Activated CD4-positive, alpha-beta T cell treated with anti-CD3 and anti-CD28 coated beads for 36 hours (primary cell): ENCODE measurements at places on chromosomes 4 and X. TPM values are rescaled to one million over a fixed set of nuclear protein-coding genes. Genes with fewer than 3 reads are reported as not detected.

GRCh38 chrX:148885203-148885602 lies 384.8 kb downstream of the AFF2 start:
- no peaks in the 10 kb centered on the region for H3K27me3 ChIP-seq
- DNase-seq, result no peak
- no peak overlapping the region for H3K4me3 ChIP-seq
- no peaks in the 10 kb centered on the region for H3K4me1 ChIP-seq
- H3K36me3 ChIP-seq, result no peaks in the 10 kb centered on the region

- peak overlapping the region; percentile 93 for H3K27ac ChIP-seq
- no peaks in the 10 kb centered on the region for H3K27me3 ChIP-seq
- H3K4me3 ChIP-seq, result peak overlapping the region; percentile 89
Observed at GRCh38 chr4:48270951-48271473, 1.4 kb upstream of the TEC start.

GRCh38 chr4:156609421-156609820 lies 362.2 kb downstream of the PDGFC start:
- H3K27me3 ChIP-seq, result no peaks in the 10 kb centered on the region
- DNase-seq, result no peak
- H3K36me3 ChIP-seq, result no peaks in the 10 kb centered on the region
- no peaks in the 10 kb centered on the region for H3K4me1 ChIP-seq

DNA sequence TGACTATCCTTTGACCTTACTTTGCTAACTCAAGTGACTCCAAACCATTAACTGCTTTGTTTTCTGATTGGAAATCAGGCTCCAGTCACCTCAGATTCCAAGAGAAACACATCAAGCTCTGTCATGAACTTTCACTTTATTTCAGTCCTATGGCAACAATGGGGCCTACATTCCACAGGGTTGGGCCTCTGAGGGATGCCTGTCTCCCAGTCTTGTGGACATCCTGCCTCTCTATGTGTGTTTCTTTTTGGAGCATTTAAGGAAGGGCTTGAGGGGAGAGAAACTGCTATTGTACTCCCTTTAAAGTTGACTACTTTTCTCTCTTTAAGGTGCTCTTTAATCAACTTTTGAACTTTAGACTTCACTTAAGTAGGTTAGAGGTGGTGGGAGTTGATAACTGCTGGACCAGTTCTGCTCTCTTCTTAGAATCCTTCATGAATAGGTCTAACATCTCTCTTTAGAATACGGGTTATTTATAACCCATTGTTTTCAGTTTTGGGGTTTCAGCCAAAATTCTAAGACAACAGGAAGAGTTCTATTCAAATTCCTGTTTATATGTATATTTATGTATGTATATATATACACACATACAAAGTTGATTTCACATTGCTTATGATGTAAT lies 274.3 kb upstream of the NR3C2 start:
- H3K4me3 ChIP-seq, result no peak overlapping the region
- no peaks in the 10 kb centered on the region for H3K4me1 ChIP-seq
- no peaks in the 10 kb centered on the region for H3K27me3 ChIP-seq
- no peak for DNase-seq
- H3K36me3 ChIP-seq, result no peaks in the 10 kb centered on the region
- H3K27ac ChIP-seq, result no peak overlapping the region

GRCh38 chrX:39150220-39150619 lies 349.0 kb downstream of the MID1IP1 start:
- no peaks in the 10 kb centered on the region for H3K4me1 ChIP-seq
- DNase-seq, result no peak
- no peaks in the 10 kb centered on the region for H3K27me3 ChIP-seq
- H3K4me3 ChIP-seq, result no peak overlapping the region

GRCh38 chr4:188158336-188158735 lies 19.1 kb downstream of the TRIML1 start:
- DNase-seq, result no peak
- no peaks in the 10 kb centered on the region for H3K27me3 ChIP-seq
- no peaks in the 10 kb centered on the region for H3K4me1 ChIP-seq
- H3K36me3 ChIP-seq, result no peaks in the 10 kb centered on the region
- H3K27ac ChIP-seq, result no peak overlapping the region
- no peak overlapping the region for H3K4me3 ChIP-seq

DNA sequence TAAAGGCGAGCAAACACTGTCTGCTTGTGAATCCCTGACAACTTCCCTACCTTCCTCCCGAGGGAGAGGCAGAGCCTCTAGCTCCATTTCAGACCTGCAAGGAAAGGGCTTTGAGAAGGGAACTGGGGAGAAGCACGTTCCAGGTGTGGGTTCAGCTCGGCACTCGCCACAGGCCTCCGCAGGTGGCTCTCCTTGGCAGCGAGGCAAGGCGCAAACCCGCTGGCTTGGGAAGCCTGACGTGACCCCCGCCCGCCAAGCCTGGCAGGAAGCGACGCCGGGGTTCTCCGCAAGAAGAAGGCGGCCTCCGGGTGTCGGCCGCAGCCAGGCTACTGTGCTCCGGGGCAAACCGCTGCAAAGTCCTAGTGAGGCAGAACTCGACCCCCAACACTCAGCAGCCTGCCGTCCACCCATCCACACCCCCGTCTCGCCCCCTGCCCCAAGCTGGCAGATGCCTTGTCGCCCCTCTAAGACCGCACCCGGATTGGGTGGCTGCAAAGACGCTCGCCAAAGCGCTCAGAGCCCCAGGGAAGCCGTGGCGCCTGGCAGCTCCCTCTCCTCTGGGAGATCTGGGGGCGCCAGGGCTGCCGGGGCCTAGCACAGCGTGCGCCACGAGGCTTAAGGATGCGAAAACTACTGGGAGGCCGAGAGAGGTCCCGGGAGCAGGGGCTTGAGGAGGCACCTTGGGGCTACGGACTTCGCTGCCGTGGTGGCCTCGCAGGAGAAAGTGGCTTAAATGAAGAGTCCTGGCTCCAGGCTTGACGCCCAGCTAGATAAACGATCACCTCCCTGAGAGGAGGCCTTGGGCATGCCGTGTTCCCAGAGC lies 21.8 kb downstream of the NKX3-2 start:
- H3K27ac ChIP-seq, result no peak overlapping the region
- peaks cover 11% of the 10 kb centered on the region for H3K4me1 ChIP-seq
- H3K36me3 ChIP-seq, result peaks cover 10% of the 10 kb centered on the region
- no peak overlapping the region for H3K4me3 ChIP-seq

DNA sequence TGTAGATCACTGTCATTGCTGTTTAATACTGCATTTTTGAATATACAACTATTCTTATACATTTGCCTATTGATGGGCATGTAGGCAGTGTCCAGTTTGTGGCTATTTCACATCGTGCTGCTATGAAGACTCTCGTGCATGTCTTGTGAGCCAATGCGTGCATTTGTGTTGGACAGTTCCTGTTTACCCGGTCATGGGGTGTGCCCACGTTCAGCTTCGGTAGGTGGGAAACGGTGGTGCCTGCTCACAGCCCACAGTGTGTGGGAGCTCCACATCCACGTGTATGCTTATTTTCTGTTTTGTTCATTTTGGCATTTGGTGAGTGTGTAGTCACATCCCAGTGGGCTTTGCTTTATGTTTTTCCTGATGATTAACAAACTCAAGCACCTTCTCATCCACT lies 19.7 kb upstream of the RNF212 start:
- no peak for DNase-seq
- H3K4me3 ChIP-seq, result no peak overlapping the region
- H3K27ac ChIP-seq, result no peak overlapping the region
- no peaks in the 10 kb centered on the region for H3K36me3 ChIP-seq

DNA sequence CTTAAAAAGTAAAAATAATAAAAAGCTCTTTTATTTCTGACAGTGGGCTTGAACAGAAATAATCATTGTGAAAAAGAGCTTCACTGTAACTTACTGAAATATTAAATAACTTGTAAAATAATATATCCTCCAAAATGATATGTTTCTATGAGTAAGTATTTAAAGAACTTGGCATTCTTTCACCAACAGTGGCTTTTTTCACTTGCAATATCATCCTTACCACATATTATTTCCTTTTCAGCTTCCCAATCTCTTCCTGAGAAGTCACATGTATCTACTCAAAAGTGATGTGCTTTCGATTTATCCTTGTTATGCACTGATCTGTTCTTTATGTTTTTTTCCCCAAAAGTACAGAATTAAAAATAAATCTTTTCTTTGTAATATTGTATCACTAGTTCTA lies 2.2 kb upstream of the PCDH18 start:
- H3K27ac ChIP-seq, result no peak overlapping the region
- peaks cover 3% of the 10 kb centered on the region for H3K27me3 ChIP-seq
- H3K36me3 ChIP-seq, result no peaks in the 10 kb centered on the region

- peaks cover 4% of the 10 kb centered on the region for H3K36me3 ChIP-seq
- H3K27ac ChIP-seq, result no peak overlapping the region
Observed at GRCh38 chr4:41728573-41728913, 20.0 kb downstream of the PHOX2B start.

GRCh38 chr4:143054971-143055370 lies 129.7 kb upstream of the USP38 start:
- no peak for DNase-seq
- no peak overlapping the region for H3K4me3 ChIP-seq
- H3K36me3 ChIP-seq, result no peaks in the 10 kb centered on the region
- H3K27ac ChIP-seq, result no peak overlapping the region
- no peaks in the 10 kb centered on the region for H3K4me1 ChIP-seq

- peaks cover 9% of the 10 kb centered on the region for H3K36me3 ChIP-seq
- no peak overlapping the region for H3K4me3 ChIP-seq
- no peaks in the 10 kb centered on the region for H3K27me3 ChIP-seq
- no peak for DNase-seq
- no peak overlapping the region for H3K27ac ChIP-seq
Observed at GRCh38 chr4:165319030-165319429, 8.4 kb upstream of the MSMO1 start.

DNA sequence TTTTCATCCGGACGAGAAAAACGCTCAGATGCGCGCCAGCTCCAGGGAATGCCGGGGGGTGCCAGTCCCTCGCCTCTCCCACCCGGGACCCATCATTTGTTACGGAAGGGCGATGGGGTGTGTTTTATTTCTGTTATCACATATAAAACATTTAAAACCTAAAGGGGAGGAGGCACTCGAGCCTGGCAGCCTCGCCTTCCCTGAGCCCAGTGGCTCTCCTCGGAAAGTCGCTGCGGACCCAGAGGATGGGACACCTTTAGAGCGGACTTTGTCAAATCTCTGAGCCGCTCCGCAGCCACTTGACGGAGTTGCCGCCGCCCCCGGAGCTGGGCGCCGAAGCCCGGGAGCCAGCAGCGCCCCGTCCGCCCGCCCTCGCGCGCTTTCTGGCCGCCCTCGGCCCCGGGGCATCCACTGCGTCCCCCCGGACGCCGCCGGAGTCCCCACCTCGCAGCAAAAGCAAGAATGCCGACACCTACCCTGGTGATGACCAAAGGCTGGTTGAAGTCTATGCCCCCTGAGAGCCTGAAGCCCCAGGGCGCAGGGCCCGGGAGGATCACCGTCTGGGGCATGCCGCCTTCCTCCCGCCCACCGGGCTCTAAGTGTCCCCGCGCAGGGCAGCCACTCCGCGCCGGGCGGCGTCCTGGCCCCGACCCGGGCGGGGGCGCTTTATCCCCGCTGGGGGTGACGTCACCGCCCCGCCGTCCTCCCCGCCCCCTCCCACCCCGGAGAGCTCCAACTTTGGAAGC lies at the start of gene PDLIM3:
Gene PDLIM3 (minus strand): TSS at position 642 of the 746 bp plus-strand sequence. CDS start 73 bp downstream, at position 569.
- H3K27ac ChIP-seq, result no peak within 1 kb of the TSS
- peak; percentile 34 for DNase-seq
- no peaks in the 10 kb centered on the region for H3K36me3 ChIP-seq
- peak within 1 kb of the TSS; percentile 42 for H3K4me3 ChIP-seq

DNA sequence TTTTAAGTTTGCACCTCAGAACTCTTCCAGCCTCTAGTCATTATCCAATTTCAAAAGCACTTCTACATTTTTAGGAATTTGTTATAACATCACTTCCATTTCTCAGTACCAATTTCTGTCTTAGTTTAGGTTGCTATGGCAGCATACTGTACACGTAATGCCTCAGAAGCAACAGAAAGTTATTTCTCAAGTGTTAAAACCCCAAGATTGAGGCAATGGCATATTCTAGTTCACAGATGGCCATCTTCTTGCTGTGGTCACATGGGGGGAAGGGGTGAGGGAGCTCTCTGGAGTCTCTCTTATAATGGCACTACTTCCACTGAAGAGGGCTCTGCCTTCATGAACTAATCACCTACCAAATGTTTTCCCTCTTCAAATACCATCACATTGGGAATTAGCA lies 220.3 kb upstream of the CTSO start:
- no peak overlapping the region for H3K4me3 ChIP-seq
- H3K27ac ChIP-seq, result no peak overlapping the region
- DNase-seq, result no peak
- H3K27me3 ChIP-seq, result no peaks in the 10 kb centered on the region

GRCh38 chr4:153483432-153484418 lies 17.6 kb downstream of the TMEM131L start:
- peak overlapping the region; percentile 75 for H3K27ac ChIP-seq
- no peaks in the 10 kb centered on the region for H3K27me3 ChIP-seq
- peaks cover 76% of the 10 kb centered on the region for H3K4me1 ChIP-seq
- H3K4me3 ChIP-seq, result peak overlapping the region; percentile 17
- peaks cover 20% of the 10 kb centered on the region for H3K36me3 ChIP-seq

DNA sequence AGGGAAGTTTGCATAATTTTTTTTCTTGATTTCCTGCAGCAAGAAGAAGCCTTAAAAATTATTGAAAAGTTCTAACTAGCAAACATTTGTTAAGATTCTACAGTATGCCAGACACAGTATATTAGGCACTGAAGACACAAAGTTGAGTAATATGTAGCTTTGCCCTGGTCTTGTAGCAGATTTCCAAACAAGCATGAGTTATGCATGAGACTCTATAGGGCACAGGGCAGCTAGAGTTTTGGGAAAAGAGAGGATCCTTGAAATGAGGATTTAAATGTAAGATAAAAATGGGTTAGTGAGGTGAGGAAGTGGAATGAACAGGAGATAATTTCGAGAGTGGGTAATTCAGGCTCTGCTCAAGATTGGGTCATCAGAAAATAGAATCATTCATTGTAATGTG lies 8.6 kb upstream of the GPRIN3 start:
- peaks cover 46% of the 10 kb centered on the region for H3K4me1 ChIP-seq
- H3K36me3 ChIP-seq, result no peaks in the 10 kb centered on the region
- H3K27me3 ChIP-seq, result no peaks in the 10 kb centered on the region
- H3K4me3 ChIP-seq, result no peak overlapping the region

- H3K4me3 ChIP-seq, result no peak overlapping the region
- H3K36me3 ChIP-seq, result no peaks in the 10 kb centered on the region
- no peaks in the 10 kb centered on the region for H3K27me3 ChIP-seq
- peak overlapping the region; percentile 72 for H3K27ac ChIP-seq
Observed at GRCh38 chrX:39873117-39873516, 224.6 kb downstream of the BCOR start.

DNA sequence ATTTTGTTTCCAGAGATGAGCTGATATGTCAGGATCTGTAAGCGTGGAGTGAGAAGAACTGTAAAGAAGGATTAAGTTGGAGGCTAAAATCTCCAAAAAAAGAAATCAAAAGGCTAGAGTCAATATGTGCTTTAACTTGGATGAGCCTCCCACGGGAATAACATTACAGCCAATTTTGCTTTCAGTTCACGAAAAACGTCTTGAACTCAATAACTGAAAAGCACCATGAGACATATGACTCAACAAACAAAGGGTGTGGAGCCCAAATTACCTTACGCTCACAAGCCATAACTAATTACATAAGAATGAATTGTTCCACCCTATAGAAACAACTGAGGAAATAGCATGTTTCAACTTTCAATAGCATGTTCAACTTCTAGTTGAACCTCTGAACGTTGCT lies 22.3 kb downstream of the TMPRSS11D start:
- no peak for DNase-seq
- H3K27ac ChIP-seq, result no peak overlapping the region
- peaks cover 7% of the 10 kb centered on the region for H3K27me3 ChIP-seq
- no peak overlapping the region for H3K4me3 ChIP-seq

Gene PAGE4
- total RNA-seq, result not detected

Gene PRSS12
- not detected for total RNA-seq

Gene RNF113A
- total RNA-seq, result 29.9 TPM

Gene CABS1
- total RNA-seq, result not detected

Gene SPIN2A
- total RNA-seq, result 0.43 TPM

Gene WNK3
- 1.1 TPM for total RNA-seq

Gene RBM46
- total RNA-seq, result not detected

Gene GAGE12E
- not detected for total RNA-seq
